ENCODE measurements at places on chromosomes 6 and 20.
A peak's percentile ranks its signal among the peaks of the same experiment; 100 is the strongest.

DNA sequence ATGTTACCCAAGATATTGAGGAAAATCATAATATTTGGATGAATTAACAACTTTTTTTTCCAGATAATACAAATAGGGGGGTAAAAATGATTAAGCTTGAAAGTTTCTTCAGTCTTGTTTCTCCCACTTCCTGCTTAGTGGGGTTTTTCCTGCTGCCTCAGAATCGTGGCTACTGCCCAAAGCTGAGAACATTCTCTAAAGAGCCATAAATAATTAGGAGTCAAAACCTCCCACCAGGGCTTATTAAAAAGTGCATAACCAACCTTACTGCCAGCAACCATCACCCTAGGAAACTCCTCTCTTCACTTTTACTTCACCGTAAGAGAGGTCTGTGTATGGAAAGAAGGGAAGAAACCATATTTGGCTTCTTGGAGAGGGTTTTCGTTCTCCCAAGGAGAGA, 9.0 kb upstream of the LCA5 start:
- DNase-seq, result no peak

DNA sequence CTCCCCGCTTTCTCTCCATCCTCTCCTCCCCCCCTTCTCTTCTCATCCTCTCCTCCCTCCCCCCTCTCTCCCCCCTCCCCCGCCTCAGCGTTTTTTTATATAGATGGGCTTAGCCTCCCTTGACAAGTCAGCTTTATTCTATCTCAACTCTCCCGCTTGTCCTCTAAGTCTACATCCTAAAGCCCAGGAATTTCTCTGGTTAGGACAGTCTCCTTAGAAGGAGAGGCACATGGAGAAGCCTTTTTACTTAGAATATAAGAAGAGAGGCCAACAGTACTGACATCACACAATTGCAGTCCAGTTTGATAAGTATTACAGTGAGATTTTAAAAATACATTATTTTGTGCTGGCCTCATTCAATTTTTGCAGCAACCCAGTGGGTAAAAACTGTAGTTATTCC, 83.5 kb downstream of the LYRM2 start:
- DNase-seq, result no peak

DNA sequence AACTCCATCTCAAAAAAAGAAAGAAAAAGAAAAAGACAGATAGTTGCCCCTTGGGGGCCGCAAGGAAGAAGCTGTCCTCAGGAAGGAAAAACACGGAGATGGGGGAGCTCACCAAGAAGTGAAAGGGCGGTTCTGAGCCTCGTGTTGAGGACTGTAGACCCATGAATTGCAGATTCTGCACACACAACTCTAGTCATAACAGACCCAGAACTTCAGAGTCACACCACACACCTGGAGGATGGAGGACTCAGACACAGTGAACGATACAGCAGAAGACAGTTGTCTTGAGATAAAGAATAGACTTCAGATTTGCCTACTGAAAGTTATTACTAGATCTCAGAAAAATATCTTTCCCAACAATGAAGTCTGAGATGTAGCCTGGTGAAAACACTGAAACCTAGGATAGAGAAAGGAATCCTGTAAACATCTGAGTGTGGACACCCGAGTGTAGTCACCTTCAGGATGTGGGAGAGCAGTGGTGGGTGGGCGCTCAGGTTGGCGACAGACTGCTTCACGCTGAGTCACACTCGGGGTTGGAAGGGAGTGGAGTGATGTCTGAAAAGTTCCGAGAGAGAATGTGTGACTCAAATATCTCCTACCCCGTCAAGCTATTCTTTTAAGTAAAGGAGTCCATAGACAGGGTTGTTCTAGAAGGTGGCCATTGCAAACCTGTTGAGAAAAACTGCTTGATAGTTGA, 88.1 kb downstream of the MAP3K4 start:
- DNase-seq, result no peak

GRCh38 chr6:41799559-41799911, 12.0 kb downstream of the TOMM6 start:
- no peak for DNase-seq

DNA sequence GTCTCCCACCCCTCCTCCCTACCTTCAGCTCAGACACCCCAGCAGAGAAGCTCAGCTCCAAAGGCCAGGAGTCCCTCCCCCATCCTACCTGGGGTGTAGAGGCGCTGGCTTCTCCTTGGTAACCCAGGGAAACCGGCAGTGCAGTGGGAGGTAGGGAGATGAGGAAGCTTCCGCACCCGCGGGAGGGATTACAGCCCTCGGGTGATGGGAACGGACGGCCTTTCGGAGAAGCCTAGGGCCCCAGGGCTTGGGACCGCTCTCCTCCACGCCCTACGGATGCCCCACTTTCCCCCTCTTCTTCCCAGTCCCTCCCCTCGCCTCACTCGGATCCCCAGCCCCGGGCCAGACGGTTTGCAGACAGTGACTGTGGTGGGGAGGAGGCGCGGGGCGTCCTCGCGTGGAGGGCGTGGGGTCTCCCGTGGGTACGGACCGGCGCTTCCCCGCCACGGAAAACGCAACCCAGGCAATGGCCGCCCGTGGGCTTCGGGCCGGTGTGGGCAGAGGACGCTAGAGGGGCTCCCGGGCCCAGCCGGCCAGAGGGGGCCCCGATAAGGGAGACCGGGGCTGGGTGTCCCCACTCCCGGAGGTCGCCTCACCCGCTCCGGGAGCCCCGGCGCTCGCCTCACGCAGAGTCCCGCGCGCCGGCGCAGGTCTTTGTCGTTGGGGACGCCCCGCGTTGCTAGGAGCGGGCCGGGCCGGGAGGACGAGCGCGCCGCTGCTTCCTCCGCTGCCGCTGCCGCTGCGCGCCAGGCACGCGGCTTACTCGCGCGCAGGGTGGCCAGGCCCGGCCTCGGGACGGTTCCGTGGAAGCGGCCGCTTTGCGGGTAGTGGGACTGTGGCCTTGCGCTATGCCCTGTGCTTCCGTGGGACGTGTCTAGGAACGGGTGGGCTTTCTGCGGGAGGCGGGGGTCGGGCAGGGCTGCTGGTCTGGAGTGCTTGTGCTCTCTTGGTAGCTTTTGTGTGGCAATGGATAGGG, 15.8 kb downstream of the AARS2 start:
- DNase-seq, result no peak

- DNase-seq, result no peak
Observed at GRCh38 chr20:54078296-54078984, 8.0 kb upstream of the BCAS1 start.

- DNase-seq, result no peak
Observed at GRCh38 chr6:72288592-72288991, 333.3 kb upstream of the KCNQ5 start.

DNA sequence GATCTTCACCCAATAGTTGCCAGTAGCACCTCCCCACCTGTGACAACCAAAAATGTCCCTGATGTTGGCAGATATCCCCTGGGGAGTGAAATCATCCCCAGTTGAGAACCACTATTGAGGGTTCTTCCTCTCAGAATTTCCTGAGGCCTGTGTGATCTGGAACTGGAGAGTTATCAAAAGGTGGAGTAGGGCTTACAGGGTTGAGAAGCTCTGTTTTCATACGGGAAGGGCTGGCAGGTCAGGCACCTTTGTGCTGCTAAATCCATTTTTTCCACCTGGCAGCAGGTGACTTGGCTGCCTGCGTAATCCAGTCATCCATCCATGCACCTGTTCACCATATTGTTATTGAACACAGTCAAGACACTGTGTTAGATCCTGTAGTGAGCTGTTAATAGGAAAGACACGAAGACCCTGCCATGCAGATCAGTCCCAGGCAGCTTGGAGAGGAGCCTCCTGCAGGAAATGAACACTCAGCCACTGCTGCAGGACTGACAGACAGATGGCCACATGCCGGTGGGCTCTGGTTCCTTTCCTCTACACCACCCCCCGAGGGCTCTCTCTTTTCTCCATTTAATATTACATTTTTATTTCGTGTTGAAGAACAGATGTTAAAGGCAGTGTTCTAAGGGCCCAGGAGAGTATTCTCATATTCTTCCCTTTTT, 5.4 kb downstream of the DUSP22 start:
- DNase-seq, result no peak

DNA sequence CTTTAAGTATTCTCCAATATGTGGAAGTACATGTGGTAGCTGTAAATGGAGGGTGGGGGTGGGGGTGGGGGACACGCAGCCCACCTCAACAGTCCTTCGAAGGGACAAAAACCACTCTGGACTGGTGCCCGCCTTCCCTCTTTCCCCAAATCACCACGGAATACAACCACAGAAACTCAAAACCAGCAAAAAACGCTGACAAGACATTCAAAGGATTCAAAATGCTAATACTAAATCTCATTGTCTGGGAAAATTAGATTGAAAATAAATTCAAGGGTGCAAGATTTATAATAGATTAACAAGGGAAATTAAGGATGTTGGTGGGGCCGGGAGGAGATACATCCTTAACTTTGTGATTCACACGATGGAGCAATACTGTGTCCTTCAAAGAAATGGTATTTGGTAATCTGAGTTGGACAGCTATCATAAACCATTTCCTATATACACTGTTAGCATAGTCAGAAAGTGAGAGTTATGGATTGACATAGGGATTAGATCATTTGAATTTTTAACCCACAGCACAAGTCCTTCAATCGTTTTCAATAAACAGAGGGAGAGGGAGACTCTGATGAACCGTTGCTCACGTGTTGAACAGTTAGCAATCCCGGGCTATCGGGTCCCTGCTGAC, 766 bp upstream of the TBC1D22B start:
- DNase-seq, result no peak

DNA sequence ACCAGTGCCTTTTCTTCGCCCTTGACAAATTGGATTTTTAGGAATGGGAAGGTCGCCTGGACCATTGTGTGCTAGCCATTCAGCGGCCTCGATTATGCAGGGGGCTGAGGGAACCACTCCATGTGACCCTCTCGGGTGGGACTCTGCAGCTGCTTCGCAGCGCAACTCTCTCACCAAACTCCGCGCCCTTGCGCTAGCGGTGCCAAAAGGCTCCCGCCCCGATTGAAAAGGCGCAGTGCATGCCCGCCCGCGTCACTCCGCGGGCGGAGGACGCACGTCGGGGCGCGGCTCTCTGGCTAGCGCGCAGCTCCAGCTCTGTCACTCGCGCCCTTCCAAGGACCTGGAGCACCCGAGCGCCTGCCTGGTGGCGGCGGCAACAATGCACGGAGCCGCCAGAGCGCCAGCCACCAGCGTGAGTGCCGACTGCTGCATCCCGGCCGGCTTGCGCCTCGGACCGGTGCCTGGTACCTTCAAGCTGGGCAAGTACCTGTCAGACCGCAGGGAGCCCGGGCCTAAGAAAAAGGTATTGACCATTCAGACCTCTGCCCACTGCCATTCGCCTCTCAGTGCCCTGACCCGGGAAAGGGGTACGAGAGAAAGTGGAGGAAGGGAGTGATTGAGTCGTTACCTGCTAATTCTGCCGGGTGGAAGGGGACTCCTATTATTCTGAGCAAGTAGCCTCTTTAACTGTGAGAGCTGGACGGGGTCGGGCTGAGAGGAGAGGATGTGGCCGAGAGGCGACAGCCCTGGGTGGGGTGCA, at the start of gene PRDM13:
Gene PRDM13 (plus strand): TSS at position 178 of the 760 bp plus-strand sequence. CDS start 202 bp downstream, at position 380.
- peak; percentile 9 for DNase-seq

- no peak for DNase-seq
Observed at GRCh38 chr20:64130271-64130670, 22.9 kb upstream of the NPBWR2 start.

DNA sequence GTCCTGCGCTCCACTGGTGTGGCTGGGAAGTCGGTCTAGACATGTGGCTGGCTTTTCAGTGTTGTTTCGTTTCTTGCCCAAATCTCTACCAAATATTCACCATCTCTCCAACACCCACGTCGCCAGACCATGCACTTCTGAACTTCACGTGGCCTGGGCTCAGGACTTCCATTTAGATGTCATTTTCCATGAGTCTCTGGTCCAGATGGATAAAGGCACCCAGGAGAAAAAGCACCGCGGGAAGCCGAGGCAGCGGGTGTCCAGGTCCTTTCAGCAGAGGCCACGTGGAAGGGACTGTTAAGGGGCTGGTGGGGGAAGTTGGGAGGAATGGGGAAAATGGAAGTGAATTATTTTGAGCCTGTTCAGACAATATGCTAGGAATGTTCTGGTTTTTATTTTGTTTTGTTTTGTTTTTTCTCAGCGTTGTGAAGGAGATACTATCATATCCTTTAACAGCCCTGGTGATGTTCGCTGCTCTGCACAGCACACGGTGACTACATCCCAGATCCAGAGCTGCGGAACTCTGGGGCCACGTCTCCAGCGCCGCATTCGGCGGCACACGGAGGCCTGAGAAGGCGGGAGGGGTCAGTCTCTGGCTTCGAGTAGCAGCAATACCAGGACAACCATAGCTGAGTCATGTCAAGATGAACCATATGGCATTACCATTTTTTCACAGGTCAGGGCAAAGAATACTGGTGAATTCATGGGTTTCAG, 230.3 kb downstream of the THBS2 start:
- DNase-seq, result no peak

DNA sequence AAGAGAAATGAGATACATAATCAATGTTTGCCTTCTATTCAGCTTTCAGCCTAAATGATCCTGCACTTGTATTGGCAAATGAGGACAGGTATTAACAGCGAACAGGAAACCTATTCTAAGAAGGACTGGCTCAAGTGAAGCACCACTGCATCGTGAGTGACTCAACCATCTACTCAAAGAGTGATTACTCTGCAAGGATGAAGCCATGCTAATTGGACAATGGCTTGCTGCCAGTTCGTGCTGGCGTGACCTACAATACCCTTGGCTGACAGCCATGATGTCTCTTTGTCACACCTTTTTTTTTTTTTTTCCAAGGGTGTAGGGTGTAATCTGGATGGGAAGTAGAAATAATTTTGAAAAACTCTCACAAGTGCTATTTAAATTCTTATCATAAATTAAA, 104.9 kb downstream of the GJA10 start:
- peak; percentile 95 for DNase-seq

- DNase-seq, result peak; percentile 40
Observed at GRCh38 chr6:83057705-83058321, 7.8 kb downstream of the UBE3D start.

- DNase-seq, result no peak
Observed at GRCh38 chr6:168058691-168059551, 20.1 kb downstream of the FRMD1 start.

DNA sequence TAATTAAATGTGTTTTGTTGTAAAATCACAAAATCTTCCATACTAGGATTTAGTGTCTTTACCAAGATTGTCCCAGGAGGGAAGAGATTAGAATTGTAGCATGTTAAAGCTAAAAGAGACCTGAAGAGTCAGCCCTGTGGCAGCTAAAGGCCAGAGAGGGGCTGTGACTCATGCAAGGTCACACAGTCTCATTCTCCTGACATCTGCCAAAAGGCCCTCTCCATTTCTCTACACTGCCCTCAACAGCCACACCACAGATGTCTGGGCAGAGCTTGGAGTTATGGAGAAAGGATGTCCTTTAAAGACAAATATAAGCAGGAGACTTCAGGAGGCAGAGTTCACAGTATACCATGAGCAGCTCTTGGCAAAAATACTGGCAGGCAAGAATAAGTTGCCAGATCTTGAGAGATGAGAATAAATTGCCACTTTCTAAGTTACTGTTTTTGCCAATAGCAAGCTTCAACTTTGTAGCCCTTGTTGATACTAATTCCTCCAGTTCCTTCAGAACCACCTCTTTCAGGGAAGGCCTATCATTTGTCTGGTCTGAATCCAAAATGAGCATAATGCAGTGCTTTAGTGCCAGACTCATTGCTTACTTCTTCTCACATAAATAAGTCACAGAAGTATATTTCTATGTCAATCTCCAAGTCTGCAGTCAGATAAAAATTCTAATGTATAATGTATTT, 41.7 kb downstream of the AKIRIN2 start:
- DNase-seq, result no peak

GRCh38 chr6:73898599-73898998, 202.6 kb downstream of the CD109 start:
- no peak for DNase-seq

- no peak for DNase-seq
Observed at GRCh38 chr20:25551413-25552215, 33.7 kb downstream of the NINL start.

- no peak for DNase-seq
Observed at GRCh38 chr6:167113047-167113754, 9.7 kb upstream of the CCR6 start.

GRCh38 chr20:1895674-1896483, 672 bp downstream of the SIRPA start:
- no peak for DNase-seq
